ENCODE measurements at places on chromosomes 1 and 21.

DNA sequence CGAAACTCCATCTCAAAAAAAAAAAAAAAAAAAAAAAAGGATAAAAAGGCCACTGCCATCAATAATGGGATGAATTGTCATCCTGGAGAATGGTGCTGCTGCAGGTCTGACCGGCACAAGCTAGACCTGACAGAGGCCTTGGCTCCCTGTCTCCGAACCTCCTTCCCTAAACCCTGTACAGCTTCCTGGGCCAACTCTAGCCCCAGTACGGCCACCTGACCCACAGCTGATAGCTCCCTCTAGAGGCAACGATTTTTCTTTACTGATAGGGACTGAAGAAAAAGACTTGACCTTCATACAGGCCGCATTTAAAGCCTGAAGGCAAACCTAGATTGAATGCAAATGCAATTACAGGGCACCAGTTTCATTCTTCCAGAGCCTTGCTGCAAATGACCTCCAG is 30.7 kb downstream of the NOL9 start:
- DNase-seq = no peak

- DNase-seq = no peak
Observed at GRCh38 chr1:30446095-30446494, 277.3 kb downstream of the MATN1 start.

DNA sequence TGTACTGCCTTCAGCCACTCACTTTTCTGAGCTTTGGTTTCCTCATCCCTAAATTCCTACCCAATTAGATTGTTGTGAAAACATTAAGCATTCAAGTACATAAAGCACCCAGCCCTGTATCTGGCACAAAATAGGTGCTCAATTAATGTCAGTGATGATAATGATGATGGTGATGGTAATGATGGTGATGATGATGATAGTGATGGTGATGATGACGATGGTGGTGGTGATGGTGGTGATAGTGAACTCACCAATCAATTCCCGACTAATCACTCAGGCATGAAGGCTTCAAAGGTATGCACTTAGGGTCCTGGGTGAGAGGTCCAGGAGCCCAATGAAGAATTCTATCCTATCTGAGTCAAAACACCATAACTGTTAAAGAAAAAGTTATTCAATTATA is 383.5 kb downstream of the MATN1 start:
- no peak for DNase-seq

- DNase-seq = no peak
Observed at GRCh38 chr1:248857749-248858095, 1.2 kb downstream of the ZNF692 start.

DNA sequence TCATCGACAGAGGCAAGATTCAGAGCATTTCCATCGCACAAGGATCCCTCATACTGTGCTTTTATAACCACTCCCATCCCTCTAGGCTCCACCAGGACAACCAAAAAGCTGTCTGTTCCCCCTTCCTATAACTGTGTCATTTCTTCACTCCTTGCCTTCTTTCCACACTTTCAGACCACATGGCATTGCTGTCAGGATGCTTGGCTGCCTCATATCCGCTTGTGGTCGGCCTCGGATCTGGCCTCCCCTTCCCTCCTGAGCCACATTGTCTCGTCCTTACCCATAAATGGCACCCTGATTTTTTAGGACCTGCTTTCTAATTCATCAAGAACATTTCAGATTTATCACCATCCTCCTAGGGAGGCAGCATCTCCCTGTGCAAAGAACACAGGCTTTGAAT is 80.5 kb downstream of the HIVEP3 start:
- no peak for DNase-seq

DNA sequence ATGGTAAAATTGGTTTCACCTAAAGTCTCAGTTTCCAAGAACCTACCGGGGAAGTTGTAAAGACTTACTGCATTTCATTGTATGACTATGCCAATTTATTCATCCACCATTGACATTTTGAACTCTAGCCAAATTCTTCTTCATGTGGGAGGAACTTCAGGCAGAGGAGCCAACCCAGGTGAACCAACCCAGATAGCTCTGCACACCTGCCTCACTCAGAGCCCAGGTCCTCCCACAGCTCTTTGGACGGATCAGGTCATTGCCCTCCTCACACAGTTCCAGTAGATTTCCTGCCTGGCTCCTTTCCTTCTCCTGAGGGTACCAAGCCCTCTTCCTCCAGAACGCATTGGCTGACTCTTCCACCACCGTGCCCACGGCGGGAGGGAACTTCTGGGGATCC is 121.7 kb downstream of the DTL start:
- no peak for DNase-seq

- DNase-seq = no peak
Observed at GRCh38 chr1:96233422-96233821, 488.2 kb upstream of the PTBP2 start.

GRCh38 chr1:179530352-179530751 is 45.4 kb downstream of the NPHS2 start:
- no peak for DNase-seq

GRCh38 chr1:22832414-22832786 is 121.8 kb downstream of the EPHB2 start:
- DNase-seq = no peak

DNA sequence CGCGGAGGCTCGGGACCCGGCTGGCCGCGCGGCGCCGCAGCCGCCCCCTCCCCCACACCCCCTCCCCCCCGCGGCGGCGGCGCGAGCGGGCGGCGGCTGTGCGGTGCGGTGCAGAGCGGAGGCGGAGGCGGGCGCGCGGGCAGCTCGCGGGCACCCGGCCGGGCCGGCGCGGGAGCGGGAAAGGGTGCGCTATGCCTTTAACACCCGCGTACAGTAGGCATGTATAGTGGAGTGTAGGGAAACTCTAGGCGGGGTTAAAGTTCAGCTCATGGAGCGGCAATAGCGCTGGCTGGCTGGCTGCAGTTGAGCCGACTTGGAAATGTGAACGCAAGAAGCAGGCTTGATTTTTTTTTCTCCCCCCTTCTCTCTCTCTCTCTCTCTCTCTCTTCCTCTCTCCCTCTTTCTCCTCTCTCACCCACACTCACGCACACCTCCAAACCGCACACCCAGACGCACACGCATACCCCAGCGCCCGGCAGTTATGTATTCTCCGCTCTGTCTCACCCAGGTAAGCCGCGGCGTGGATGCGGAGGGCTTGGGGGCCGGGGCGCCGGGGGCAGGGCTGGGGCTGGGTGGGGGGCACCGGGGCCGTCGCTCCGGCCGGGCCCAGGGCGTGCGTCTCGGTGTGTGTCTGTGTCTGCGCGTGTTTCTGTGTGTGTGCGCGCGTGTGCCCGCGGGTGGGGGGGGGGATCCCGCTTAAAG is at the start of gene NFIA:
NFIA (plus strand) TSS at position 251 of the 702 bp plus-strand sequence.
- peak; percentile 64 for DNase-seq

GRCh38 chr1:158813164-158813563 is 18.0 kb upstream of the MNDA start:
- DNase-seq = no peak

- DNase-seq = no peak
Observed at GRCh38 chr1:66778969-66779368, 22.1 kb downstream of the INSL5 start.

GRCh38 chr21:25938658-25939395 is 204.1 kb downstream of the GABPA start:
- DNase-seq = no peak

- no peak for DNase-seq
Observed at GRCh38 chr1:76224752-76225151, 150.2 kb downstream of the ST6GALNAC3 start.

DNA sequence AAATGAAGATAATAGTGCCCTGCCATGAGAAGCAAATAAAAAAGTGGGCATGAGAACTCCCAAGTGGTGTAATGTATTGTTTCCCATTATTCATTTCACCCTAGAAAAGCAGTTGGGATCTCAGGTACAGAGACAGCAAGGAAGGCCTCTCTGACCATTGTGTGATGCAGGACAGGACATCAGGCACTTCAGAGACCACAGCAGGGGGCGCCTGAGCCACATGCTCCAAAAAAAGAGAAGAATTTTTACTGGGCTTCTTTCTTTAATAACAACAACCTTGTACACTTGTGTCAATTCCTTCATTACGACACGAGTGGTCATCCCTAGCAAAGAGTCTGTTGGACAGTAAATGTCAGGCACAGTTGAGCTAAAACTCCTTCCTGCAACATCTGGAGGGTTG is 533.3 kb downstream of the OMA1 start:
- DNase-seq = no peak

- no peak for DNase-seq
Observed at GRCh38 chr1:82486969-82487368, 686.2 kb downstream of the ADGRL2 start.

DNA sequence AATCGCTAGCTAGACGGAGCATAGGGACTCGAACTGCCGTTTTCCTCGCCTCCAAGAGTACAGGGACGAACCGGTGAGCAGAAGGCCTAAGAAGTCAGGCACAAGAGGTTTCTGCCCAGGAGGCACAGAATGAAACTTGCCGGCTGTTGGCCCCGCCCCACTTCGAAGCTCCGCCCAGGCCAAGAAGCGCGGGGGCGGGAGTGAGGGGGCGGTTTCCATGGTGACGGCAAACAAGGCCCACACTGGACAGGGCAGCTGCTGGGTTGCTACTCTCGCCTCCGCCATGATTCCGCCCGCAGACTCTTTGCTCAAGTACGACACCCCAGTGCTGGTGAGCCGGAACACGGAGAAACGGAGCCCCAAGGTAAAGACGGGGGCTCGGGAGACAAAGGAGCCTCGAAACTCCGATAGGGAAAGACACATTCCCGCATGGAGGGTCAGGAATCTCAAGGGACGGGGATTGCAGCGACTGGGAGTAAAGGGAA is at the start of gene DNALI1:
DNALI1 (plus strand) TSS at position 229 of the 485 bp plus-strand sequence; CDS start at position 284, 55 bp downstream.
- DNase-seq = peak; percentile 80

GRCh38 chr1:154767315-154768240 is 102.5 kb downstream of the KCNN3 start:
- peak; percentile 42 for DNase-seq

- no peak for DNase-seq
Observed at GRCh38 chr1:115545791-115546733, 95.7 kb upstream of the VANGL1 start.

DNA sequence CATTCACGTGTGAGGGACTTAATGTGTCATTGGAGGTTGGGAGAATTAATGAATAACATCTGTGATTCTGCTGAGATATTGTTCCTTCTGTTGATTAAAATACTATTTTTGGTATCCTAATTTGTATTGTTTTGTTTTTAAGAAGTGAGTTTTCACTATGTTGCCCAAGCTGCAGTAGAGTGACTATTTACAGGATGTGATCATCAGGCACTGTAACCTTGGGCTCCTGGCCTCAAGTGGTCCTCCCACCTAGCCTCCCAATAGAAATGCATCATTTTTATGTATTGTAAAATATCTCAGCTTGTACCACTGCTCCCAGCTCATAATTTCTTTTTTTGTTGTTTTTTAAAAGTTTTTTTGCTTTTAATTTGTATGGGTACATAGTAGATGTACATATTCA is 14.3 kb downstream of the ALG6 start:
- no peak for DNase-seq

DNA sequence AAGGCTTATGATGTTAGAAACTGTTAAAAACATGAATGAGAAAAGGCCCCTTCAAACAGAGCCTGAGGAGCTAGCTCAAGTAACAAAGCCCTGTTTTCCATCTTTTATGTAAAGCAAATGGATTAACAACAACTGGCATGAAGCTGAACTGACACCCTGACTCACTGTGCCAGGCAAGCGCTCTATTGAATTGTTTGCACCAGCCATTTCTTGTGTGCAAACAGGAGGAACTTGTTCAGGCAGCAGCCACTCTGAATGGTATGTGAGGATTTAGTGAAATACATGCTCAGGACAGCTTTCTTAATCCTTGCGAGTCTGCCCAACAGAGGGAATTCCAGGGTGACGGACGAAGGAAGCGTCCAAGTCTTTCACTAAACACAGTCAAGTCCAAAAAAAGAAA is 291.1 kb upstream of the ADGRL2 start:
- no peak for DNase-seq

Data from hippocampal formation (tissue), 2 donors.